ENCODE measurements at places on chromosomes 16 and 17. TPM values are rescaled to one million over a fixed set of nuclear protein-coding genes. Genes with fewer than 3 reads are reported as not detected.

GRCh38 chr17:48352630-48353029 lies 77.4 kb downstream of the SKAP1 start:
- DNase-seq: no peak

The RBBP6 gene
- 27.4 TPM for total RNA-seq

DNA sequence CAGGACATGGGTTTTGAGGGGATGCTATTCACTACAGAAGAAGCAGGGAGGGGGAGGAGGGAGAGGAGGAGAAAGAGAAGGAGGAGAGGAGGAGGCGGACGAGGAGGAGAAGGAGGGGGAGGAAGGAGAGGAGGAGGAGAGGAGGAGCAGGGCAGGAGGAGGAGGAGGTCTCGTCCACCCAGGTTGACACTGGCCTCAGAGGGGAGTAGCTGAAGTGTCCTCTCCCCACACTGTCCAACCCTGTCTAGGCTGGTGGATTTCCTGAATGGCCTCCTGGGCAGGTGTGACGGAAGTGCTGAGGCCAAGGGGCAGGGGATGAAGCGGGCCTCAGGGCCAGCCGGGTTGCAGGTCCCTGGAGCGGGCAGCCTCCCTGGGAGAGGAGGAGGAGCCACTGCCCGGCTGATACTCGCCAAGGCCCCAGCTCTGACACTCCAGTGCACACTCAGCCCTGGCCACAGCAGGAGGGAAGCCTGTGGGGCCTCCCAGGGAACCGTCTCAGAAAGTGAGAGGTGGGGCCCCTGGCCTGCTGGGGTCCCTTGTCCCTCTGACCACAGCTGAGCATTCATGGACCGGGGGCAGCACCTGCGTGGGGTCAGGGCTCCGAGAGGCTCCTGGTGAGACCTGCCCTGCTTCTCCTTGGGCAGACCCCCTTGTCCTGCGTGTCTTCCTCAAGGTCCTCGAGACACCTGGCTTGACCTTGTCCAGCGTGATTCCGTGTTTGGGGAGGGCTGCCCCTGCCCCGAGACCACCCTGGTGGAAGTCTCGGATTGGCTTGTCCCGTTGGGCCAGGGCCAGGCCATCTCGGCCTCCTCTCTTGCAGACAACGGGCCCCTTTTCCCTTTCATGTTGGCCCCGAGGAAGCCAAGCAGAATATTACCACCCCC lies 200.6 kb upstream of the CIBAR2 start:
- no peak for DNase-seq

The RNF222 gene
- not detected for total RNA-seq

- no peak for DNase-seq
These were observed 31.3 kb upstream of the SLC39A11 start for GRCh38 chr17:73123606-73124320.
